Vein endothelial cell (primary cell): ENCODE measurements at places on chromosomes 16 and 17. TPM values are rescaled to one million over a fixed set of nuclear protein-coding genes. Genes with fewer than 3 reads are reported as not detected.

Gene WBP2
- total RNA-seq: 28.4 and 51.6 TPM in 2 replicates

Gene PPP1R1B
- not detected in 2 replicates for total RNA-seq

Gene TAC4
- total RNA-seq: not detected in 2 replicates

Gene IL17C
- 0.10 and 0.33 TPM in 2 replicates for total RNA-seq

Gene PRSS8
- not detected in 2 replicates for total RNA-seq

Gene RETREG3
- total RNA-seq: 62.4 and 80.3 TPM in 2 replicates

Gene BLTP2
- total RNA-seq: 184 and 187 TPM in 2 replicates

Gene GAS2L2
- not detected in 2 replicates for total RNA-seq

Gene AOC2
- total RNA-seq: 0.65 and 1.9 TPM in 2 replicates

Gene TSNAXIP1
- 0.33 and 0.67 TPM in 2 replicates for total RNA-seq

Gene SDK2
- not detected in 2 replicates for total RNA-seq

Gene TEKT5
- 0.65 TPM in 1 of 2 replicates, not detected in the other for total RNA-seq

Gene WNT3
- total RNA-seq: 1.2 and 1.3 TPM in 2 replicates
